Omental fat pad (tissue), 4 donors: ENCODE measurements at places on chromosomes 7 and 10. TPM values are rescaled to one million over a fixed set of nuclear protein-coding genes. Genes with fewer than 3 reads are reported as not detected.

DNA sequence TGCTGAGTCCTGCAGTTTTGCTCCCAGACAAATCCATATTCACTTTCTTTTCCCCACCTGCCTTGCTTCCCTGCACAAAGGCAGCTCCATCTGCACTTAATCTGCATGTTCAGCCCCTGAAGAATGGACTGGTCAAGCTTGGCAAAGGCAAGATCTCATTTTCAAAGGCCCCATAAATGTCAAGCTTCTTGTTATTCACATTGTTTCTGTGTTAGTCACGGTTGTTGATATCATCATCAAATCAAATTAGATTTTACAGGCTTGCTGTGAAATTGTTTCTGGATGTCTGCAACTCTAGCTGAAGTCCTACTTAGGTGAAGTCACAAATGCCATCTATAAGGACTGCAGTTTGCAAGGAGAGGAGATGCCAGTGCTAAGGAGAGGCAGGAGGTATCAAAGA, 91.0 kb downstream of the GPAM start:
- no peak for DNase-seq

DNA sequence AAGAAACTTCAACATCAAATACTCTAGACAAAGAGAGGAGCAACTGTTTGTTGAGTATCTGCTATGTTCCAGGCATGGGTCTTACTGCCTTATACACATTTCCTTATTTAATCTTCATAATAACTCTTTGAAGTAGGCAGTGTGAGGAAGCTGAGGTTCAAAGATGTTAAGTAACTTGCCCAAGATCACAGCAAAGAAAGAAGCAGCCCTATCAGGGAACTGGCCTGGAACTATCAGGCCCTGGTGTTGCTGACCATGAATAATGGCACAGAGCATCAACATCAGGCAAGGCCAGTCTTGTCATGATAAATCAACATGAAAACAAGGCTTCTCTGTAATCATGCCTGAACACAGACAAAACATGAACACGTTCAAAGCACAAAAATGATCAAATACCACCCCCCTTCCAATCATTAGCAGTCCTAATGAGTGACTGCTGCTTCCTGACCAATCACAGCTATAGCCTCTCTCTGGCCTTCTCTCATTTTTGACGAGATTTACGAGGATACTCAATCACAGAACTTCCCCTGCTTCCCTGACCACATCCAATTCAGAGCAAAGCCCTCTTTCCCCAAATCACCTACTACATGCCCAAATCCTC, 2.3 kb downstream of the GSDME start:
- DNase-seq, result no peak

GRCh38 chr10:77702166-77702565, 64.6 kb upstream of the KCNMA1 start:
- no peak for DNase-seq

- no peak for DNase-seq
Measured at GRCh38 chr10:13990392-13990805, 340.3 kb downstream of the FRMD4A start.

DNA sequence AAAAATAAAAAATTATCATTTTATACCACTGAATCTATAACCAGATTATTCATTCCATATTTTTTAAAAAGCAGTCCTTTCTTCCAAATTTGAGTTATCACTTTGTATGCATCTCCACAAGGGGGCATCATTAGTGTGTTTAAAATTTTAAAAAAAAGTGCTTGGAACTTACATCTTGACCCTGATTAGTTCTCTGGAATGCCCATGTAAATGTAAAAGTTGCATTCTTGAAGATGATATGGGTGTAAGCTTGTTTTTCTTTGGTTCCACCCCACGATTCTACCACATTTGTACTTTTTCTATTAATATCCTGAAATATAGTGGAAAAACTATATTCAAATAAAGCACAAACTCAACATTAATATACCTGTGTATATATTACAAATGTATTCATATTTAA, 144.9 kb downstream of the ELAPOR2 start:
- DNase-seq, result no peak

FAM24B gene
- total RNA-seq, result 4.4 TPM

TDRD1 gene
- total RNA-seq, result 0.24 TPM

JCAD gene
- 71.4 TPM for total RNA-seq

PRLHR gene
- total RNA-seq, result not detected

MICALL2 gene
- total RNA-seq, result 8.0 TPM
